Fibroblast of skin of left biceps (primary cell): ENCODE measurements at places on chromosomes 1 and 21.

- DNase-seq = no peak
Observed at GRCh38 chr1:6586404-6586816, 6.6 kb downstream of the ZBTB48 start.

- no peak for DNase-seq
Observed at GRCh38 chr1:15410223-15410883, 665 bp downstream of the EFHD2 start.

GRCh38 chr1:182998482-182998881 lies 24.7 kb upstream of the LAMC1 start:
- no peak for DNase-seq

DNA sequence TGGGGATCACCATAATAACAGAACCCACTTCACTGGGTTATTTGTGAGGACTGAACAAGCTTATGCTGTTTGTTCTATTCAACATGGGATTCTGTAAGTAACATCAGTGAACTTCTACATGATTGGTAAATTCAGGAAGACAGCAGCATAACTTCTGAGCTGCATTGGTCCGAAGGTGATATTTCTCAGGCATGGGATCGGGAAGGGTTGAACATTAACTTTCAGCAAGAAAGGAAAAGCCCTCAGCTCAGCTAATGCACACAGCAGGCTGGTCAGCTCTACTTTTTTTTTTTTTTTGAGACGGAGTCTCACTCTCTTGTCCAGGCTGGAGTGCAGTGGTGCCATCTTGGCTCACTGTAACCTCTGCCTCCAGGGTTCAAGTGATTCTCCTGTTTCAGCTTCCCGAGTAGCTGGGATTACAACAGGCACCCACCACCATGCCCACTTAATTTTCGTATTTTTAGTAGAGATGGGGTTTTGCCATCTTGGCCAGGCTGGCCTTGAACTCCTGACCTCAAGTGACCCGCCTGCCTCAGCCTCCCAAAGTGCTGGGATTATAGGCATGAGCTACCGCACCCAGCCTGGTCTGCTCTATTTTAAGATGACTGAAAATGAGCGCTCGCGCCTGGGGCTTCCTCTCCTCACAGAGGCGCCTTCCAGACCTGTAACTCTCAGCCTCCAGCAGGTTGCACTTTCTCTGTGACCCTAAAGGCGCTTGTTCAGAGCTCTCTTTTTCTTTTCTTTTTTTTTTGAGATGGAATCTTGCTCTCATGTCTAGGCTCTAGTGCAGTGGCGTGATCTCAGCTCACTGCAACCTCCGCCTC lies 42.2 kb downstream of the ECE1 start:
- DNase-seq = no peak

- DNase-seq = no peak
Observed at GRCh38 chr1:19844731-19845495, 29.8 kb upstream of the RNF186 start.

GRCh38 chr1:203320591-203321272 lies 15.4 kb downstream of the BTG2 start:
- DNase-seq = no peak

- no peak for DNase-seq
Observed at GRCh38 chr1:29171089-29171488, 10.6 kb downstream of the SRSF4 start.

GRCh38 chr1:230465691-230466090 lies 39.6 kb upstream of the PGBD5 start:
- DNase-seq = no peak

DNA sequence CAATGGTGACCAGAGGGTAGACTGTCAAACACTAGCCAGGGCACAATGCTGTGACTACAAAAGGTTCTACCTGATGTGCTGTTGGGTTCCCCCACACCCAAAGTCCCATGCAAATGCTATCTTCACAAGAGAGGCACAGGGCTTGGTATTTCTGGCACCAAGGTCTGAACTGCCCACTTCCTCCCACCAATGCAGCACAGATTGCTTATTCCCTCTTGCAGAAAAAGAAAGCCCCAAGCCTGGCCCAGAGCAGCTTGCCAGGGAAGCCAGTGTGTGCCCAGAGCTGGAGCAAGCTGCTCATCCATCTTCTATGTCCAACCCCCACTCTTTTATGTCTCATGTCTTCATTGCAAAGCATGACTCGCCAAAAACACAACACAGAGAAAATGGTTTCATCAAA lies 149.4 kb upstream of the CAMK1G start:
- no peak for DNase-seq

DNA sequence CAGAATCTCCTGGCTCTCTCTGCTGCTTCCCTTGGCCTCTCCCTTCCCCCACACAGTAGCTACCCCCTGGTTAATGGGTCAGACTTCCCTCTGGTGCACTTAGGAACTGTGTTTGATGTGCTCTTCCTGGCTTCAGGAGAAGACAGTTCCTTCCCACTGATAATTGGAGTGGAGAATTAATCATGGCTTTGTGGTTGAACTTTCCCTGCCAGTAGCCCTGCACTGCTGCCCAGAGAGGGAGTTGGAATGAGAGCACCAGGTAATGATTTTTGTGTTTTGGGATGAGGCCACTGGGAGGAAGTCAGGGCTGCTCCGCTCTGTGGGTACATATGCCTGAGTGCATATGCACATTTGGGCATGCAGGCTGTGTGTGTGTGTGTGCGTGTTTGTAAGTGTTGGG lies 39.7 kb upstream of the PADI2 start:
- DNase-seq = no peak

DNA sequence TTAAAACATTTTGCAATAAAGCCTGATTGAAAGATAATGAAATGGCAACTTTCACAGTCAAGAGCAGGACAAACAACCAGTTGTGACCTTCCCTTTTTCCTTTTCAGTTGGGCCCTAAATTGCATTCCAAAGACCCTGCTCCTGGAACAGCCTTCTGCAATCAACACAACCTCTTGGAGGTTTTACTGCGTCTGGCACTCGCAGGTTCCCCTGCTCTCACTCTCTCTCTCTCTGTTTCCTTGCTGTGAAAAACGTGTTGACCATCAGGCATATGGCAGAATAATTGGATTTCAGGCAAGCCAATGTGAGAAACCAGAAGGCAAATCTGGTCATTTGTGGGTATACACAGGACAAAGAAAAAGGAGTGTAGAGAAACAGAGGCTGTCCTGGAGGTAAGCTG lies 23.2 kb downstream of the SLC44A5 start:
- DNase-seq = no peak

- DNase-seq = no peak
Observed at GRCh38 chr1:230306169-230306568, 120.0 kb downstream of the PGBD5 start.

DNA sequence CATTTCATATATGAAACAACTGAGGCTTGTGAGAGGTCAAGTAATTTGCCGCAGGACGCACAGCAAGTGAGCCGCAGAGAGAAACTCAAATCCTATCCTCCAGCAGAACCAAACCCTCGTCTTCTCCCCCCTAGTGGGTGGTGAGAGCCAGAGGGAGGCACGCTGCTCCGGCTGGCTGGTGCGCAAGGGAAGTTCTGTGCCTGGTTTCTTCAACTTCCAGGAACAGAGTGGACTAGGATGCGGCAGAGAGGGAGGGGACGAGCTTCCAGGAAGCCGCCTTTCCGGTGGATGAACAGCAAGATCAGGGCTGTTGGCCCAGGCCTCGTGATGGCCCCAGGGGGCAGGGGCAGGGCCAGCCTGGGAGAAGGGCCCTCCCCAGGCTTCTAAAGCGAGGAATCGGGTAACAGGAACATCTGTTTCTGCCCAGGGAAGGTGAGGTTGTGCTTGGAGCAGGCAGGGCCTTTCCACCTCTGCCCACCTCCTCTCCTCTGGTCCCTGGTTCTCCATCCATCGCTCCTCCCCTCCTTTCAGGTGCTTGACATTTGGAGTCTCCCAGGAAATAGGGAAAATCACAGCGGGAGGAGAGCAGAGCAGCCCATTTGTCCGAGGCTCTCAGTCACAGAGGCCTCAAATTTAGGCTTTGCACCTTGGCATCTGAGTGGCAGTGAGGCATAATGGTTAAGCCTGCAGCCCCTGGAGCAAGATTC lies 16.8 kb upstream of the PDIK1L start:
- DNase-seq = no peak
